ENCODE measurements at places on chromosomes 7 and 10.

GRCh38 chr10:97567891-97568290, 4.7 kb upstream of the ANKRD2 start:
- no peak for DNase-seq

DNA sequence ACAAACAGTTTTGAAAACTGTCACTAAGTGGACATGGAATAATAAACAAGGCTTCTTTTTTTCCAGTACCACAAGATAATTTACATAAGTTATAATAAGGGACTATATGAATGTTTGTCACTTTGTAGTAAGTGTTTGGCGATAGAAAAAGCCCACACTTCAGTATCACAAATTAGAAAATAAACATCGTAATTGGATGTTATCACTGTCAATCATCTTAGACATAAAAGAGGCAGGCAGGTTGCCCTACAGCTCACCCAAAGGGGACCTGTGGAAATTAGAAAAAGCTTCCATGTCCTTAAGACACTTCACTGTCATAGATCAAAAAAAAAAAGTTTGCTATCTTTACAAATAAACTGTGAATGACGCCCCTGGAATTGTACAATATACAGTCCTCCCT, 3.6 kb upstream of the NOC3L start:
- DNase-seq = no peak

DNA sequence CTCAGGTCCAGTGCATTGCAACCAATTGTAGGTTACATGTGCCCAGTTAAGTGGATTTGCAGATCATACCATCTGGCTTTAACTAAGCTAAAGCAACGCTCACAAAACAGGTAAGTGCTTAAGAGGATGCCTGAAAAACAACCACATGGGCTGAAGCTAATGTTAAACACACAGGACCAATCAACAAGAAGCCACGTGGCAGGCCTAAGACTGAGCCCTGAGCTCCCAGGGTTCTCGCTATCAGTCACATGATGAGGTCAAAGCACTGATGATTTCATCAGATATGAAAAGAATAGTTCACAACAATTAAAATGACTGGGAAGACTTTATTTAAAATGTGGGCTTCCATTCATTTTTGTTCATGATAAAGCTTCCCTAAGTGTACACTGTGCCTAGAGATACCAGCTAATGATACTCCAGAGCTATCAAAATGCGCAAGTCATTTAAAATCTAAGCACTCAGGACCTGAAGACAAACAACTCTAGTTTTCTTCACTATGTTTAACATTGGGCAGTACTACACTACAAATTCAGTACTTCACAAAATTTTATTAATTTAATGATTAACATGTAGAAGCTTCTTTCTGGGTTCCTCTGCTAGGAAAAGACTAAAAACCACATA, 90.6 kb downstream of the PIP4K2A start:
- no peak for DNase-seq

DNA sequence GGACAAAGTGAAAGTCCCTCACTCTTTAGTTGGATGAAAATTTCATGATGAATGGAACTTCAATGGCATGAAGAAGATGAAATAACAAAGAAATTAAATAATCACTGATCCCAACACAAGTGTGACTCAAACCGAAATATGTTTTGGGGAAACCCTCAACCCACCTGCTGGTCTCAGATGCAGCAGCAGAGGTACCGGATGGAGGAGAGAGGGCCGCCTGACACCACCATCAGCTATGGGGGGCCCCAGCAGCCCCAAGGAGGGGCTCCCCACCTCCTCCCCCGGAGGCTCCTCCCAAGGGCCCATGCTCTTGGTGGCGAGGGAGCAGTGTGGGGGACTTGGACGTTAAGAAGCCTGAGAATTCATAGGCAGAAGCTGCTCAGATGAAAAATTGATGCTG, 137.2 kb upstream of the ADARB2 start:
- DNase-seq = no peak

GRCh38 chr7:158420591-158421340, 166.9 kb downstream of the PTPRN2 start:
- no peak for DNase-seq
